Kidney capillary endothelial cell (primary cell): ENCODE measurements at places on chromosomes 6 and 20.
A peak's percentile ranks its signal among the peaks of the same experiment; 100 is the strongest.

DNA sequence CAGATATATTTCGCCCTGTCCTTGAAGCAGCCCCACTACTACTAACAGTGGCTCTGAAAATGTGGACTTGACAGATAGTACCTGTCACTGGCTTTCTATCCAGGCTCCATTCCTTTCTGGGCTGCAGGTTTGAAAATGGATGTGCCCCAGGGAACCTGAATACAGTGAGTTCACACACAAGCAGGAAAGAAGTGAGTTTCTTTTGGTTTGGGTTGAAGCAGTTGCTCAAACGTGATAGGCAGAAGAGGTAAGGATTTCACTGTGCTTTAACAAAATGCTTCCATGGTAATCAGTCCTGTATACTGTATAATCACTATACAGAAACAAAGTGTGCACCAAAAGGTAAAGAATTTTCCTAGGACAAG is 382.9 kb downstream of the PRKN start:
- no peak for DNase-seq

- no peak for DNase-seq
Measured at GRCh38 chr20:21933526-21933925, 228.1 kb downstream of the PAX1 start.

GRCh38 chr6:99146711-99147110 is 199.0 kb upstream of the FBXL4 start:
- no peak for DNase-seq

DNA sequence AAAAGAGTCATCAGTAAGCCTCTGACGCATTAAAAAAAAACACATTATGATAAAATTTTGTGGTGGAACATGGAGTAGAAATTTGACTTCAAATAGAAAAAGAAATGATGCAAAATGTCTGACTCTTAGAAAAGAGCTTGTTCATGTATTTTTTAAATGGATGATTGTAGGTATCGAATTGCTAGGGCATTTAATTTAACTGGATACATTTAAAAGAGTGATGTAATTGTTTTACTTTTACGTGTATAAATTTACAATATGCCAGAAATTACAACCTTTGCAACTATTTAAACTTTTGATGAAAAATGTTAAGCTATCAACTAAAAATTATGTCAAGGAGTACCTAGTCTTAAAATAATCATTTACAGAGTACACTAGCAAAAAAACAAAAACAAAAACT is 4.5 kb upstream of the SDC4 start:
- DNase-seq, result no peak

DNA sequence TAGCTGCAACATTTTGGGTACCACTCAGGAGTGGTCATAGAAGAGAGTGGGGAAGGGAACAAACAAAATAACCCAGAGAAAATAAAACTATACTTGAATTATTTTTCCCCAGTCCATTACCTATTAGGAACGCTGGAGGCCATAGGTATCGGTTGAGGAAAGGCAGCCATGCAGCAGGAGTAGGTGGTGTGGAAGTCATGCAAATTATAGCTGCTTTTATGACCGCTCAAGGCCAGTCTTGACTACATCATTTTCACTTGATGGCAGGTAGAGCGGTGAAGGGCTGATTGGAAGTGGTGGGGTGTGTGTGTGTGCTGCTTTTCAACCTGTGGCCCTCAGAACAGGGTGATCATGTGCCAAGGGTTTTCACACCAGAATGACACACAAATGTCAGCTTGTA is 36.5 kb upstream of the KIF13A start:
- DNase-seq, result no peak

DNA sequence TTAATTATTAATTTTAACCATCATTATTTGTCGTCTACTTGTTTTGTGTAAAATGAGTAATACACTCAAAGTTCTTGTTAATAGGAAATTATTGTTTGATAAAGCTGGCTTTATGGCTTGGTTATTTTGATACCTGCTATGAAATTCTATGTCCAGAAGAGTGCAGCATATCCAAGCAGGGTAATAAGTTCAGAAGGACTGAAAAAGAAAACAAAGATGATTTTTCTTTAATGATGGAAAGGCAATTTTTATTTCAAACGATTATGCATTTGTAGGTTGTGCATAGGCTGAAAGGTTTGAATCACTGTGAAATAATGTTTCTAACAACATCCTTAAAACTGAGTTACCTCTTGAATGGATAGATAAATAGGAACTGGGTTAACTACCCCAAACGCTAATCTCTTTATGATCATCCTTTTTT is 1.4 kb upstream of the MAN1A1 start:
- peak; percentile 42 for DNase-seq

GRCh38 chr20:58598211-58599015 is 52.7 kb upstream of the STX16 start:
- DNase-seq, result no peak

GRCh38 chr6:88895911-88896310 is 67.5 kb downstream of the RNGTT start:
- no peak for DNase-seq

DNA sequence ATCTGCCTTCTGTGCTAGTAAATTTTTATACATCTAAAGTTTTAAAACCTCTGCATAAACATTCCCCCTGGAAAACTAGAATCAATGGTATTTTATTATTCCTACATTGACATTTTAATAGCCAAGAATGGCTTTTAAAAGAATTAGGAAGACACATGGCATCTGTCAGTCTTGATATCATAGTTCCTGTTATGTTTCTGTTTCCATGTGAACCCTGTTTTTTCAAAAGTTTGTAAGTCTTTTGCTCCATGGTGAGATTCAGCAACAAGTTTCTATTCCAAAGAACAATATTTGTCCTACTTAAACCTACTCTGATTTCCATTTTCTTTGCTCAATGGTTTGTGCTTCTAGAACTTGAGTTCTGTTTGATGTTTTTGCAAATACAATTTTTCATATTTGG is 95.2 kb downstream of the PLEKHG1 start:
- DNase-seq, result no peak

DNA sequence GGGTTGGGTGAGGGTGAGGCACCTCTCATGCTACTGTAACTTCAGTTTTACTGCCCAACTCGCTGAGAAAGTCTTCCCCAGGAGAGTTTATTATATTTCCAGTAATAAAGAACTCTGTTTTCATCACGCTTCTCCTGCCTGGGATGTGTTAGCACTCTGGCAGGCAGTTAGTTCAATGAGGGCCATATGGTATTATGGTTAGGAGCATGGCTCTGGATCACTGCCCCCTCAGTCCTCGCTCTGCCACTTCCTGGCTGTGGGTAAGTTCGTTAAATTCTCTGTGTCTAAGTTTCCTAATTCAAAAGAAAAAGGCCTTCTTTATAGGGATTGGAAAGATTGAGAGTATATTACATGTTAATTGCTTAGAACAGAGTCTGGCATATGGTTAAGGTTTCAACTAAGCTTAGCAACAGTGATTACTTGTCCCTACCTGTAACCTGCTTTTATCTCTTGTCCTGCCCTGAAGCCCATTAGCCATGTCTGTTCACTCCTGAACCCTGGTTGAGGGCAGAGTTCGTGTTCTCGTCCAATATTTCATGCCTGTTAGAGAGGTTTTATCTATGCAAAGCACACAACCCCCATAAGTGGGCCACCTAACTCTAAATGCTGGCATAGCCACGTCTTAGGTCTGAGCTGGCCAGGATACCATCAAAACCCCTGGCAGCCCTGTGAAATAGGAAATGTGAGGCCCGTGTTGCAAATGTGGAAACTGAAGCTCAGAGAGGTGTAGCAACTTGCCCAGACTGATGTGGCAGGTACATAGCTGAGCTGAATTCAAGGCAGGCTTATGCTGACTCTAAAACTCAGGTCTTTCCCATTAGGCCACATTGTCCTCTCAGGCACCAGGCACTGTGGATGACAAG is 342.5 kb upstream of the JARID2 start:
- no peak for DNase-seq

- no peak for DNase-seq
Measured at GRCh38 chr6:156634048-156634447, 143.1 kb upstream of the ARID1B start.
